ENCODE measurements at places on chromosomes 16 and 17. TPM values are rescaled to one million over a fixed set of nuclear protein-coding genes. Genes with fewer than 3 reads are reported as not detected.

DNA sequence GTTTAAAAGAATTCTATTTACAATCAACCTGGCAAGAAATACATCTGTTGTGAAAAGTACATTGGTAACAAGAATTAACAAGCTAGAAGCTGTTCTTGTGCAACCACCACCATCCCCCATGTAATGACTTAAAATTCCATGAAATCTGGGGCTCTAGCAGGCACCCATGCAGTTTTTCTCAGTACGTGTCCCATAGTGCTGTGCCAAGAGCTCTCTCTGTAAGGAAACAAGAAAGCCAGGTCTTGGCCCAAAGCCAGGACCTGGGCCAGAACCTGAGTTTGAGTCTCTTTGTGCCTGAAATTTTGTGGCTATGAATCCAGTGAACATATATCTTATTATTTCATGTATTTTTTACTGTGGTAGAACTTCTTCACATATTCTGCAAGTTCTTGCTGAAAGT lies 46.6 kb downstream of the NUP93 start:
- peak; percentile 42 for DNase-seq

MT1A gene
- polyA plus RNA-seq = 0.48 TPM

DNA sequence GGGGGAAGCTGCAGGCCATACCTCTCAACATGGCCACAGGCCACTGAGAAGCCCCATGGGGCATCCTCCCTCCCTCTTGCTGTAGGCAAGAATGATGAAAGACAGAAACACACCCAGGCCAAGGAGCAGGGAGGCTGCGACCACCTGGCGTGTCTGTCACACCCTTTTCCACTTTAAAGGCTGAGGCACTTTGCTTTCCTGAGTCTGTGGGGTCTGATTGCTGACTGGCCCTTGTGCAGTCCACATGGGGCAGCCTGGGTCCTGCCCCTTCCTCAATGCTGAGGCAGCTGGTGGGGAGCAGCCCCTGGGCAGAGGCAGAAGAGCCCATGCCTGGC lies 8.7 kb downstream of the TMEM204 start:
- no peak for DNase-seq

KRT33B gene
- polyA plus RNA-seq = 0.57 TPM

DNA sequence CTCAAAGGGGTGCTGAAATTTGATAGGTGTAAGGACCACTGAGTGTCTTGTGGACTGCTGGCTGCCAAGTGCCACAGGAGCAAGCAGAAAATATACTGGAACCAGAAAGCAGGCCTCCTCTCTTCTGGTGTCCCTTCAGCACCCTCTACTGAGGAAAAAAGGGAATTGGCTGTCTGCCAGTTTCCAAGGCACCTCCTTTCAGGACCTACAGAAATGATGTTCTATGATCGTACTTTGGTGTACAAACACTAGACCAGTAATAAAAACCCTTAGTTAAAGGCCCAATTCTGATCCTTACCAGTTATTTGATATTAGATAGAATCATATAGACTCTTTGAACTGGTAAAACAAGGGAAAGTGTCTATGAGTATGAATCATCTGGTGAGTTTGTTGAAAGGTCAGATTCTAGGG lies 35.8 kb upstream of the BCAS3 start:
- DNase-seq = peak; percentile 32

NPTX1 gene
- polyA plus RNA-seq = not detected

DNA sequence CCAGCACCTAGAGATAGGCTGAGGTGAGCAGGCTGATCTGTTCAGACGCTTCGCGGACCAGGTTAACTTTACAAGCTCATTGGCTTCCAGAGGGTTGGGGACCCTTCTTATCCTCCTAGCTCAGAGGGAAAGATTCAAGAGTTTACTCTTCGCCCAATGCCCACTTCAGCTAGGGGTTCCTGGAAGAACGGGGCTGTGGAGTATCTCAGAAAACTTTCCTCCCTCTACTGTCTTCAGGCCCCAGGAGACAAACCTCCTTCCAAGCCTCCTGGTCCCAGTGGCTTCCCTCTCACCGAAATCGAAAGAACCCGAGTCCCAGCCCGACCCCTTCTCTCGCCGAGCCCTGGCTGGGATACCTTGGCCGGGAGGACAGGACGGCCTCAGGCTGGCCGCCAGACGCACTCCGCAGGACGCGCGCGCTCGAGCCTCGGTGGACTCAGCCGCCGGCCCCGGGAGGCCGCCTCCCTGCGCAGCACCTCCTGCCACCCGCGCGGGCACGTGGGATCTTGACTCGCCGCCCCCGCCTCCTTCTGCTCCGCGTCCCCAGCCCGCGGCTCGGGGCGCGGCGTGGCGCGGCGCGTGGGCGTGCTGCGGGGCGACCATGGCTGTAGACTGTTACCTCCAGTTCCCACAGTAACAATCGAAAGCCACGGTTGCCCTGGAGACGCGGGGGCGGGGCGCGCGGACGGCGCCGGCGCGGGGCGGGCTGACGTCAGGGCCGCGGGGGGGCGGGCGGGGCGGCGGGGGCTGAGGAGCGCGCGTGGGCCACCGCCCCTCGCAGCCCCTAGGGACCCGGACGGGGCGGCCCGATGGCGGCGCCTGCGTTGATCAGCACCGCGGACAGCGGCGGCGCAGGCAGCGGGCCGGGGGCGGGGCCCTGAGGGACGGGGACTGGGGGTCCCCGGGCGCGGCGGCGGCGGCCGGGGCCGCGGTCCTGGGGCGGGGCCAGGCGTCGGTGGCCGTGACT lies 5.3 kb upstream of the HIC1 start:
- DNase-seq = no peak

KRT27 gene
- polyA plus RNA-seq = not detected

DNA sequence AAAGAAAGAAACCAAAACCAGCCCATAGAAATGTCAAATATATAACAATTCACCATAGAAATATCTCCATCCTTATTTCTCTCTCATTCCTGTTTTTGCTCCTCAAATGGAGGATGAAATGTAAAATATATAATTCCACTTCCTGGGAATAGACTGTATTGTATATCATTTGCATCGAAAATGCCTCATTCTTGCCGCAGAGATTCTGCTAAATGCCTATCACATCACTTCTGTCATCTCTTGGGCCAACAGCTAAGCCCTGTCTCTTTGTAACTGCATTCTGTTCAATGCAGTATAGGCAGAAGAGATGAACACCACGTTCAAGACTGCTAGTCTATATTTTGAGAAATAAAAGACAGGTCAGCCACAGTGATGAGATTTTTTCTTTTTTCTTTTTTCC lies 956.3 kb upstream of the SOX9 start:
- no peak for DNase-seq

SMG6 gene
- polyA plus RNA-seq = 22.0 TPM

DNA sequence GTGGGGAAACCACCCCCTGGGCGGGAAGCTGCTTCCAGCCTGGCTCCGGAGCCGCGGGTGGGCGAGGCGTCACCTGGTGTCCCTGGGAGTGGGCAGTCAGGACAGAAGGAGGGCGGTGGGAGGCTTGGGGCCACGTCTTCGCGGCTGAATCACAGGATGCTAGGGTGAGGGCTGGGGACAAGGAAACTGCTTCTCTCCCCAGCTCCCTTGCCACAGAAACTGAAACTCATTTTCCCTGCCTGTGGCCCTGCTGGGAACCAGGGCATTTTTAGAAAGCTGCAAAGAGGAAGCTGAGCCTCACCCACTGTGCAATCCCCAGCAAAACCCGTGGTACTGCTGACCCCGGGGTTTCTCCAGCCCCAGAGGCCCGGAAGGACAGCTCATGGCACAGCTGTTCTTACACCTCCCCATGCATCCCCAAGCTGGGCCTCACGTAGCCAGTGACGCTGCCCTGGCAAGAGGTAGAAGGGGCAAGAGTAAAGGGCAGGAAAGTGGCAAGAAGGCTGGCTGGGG lies 8.2 kb downstream of the RHBDF2 start:
- peak; percentile 65 for DNase-seq

DNA sequence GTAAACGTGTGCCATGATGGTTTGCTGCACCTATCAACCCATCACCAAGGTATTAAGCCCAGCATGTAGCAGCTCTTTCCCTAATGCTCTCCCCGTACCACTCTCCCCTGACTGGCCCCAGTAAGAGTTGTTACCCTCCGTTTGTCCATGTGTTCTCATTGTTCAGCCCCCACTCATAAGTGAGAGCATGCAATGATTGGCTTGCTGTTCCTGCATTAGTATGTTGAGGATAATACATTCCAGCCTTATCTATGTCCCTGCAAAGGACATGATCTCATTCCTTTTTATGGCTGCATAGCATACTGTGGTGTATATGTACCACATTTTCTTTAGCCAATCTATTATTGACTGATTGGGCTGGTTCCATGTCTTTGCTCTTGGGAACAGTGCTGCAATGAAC lies 1294.9 kb upstream of the CDH8 start:
- no peak for DNase-seq
